Aorta (tissue), 5 donors: ENCODE measurements at places on chromosomes 5 and 9.

- no peak overlapping the region for H3K4me3 ChIP-seq
- H3K4me1 ChIP-seq = no peaks in the 10 kb centered on the region
- no peak overlapping the region for H3K27ac ChIP-seq
- H3K27me3 ChIP-seq = no peaks in the 10 kb centered on the region
- no peaks in the 10 kb centered on the region for H3K36me3 ChIP-seq
- no peak for DNase-seq
Observed at GRCh38 chr9:123326662-123327093, 29.3 kb upstream of the CRB2 start.

GRCh38 chr5:81317536-81317935, 16.1 kb downstream of the ZCCHC9 start:
- no peak overlapping the region for H3K4me3 ChIP-seq
- peaks cover under 1% of the 10 kb centered on the region for H3K36me3 ChIP-seq
- no peak overlapping the region for H3K27ac ChIP-seq
- H3K4me1 ChIP-seq = no peaks in the 10 kb centered on the region
- H3K27me3 ChIP-seq = no peaks in the 10 kb centered on the region
- DNase-seq = no peak

- no peaks in the 10 kb centered on the region for H3K27me3 ChIP-seq
- H3K36me3 ChIP-seq = no peaks in the 10 kb centered on the region
- DNase-seq = peak; percentile 41
- H3K4me1 ChIP-seq = no peaks in the 10 kb centered on the region
- no peak overlapping the region for H3K27ac ChIP-seq
- no peak overlapping the region for H3K4me3 ChIP-seq
Observed at GRCh38 chr5:1507457-1507856, 16.3 kb downstream of the LPCAT1 start.

GRCh38 chr5:118952992-118953651, 35.2 kb downstream of the DTWD2 start:
- no peaks in the 10 kb centered on the region for H3K27me3 ChIP-seq
- no peak for DNase-seq
- H3K4me1 ChIP-seq = no peaks in the 10 kb centered on the region
- H3K4me3 ChIP-seq = no peak overlapping the region
- H3K36me3 ChIP-seq = no peaks in the 10 kb centered on the region
- H3K27ac ChIP-seq = no peak overlapping the region

DNA sequence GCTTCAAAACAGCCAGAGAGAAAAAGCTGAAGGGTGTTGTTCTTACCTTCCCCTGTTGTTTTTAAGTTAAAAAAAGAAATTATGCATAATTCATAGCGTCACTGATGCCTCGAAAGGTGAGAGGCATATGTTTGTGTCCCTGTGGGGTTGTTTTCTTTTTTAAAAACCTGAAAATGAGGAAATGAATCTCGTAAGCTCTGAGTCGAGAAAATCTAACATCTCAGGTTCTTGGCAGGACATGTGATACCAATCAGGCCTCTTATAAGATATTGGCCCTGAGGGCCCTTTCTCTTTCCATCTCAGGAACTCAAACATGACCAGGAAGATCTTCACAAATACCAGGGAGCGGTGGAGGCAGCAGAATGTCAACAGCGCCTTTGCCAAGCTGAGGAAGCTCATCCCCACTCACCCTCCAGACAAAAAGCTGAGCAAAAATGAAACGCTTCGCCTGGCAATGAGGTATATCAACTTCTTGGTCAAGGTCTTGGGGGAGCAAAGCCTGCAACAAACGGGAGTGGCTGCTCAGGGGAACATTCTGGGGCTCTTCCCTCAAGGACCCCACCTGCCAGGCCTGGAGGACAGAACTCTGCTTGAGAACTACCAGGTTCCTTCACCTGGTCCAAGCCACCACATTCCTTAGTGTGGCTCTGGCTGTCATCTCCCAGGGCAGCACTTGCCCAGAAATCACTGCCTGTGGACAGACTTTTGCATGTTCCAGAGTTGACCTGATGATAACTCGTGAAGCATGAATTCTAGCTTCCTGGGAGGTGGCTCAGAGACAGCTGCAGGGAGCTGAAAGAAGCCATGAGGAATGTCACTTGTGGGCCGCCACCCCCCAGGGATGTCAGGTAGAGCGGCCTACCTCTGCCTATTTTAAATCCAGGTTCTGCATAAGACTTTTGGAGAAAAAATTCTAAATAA, at the start of gene TAL2:
Gene TAL2 (plus strand): TSS at position 274 of the 921 bp plus-strand sequence. CDS start 40 bp downstream, at position 314.
- no peaks in the 10 kb centered on the region for H3K27me3 ChIP-seq
- H3K4me3 ChIP-seq = no peak within 1 kb of the TSS
- no peak for DNase-seq
- H3K27ac ChIP-seq = no peak within 1 kb of the TSS
- no peaks in the 10 kb centered on the region for H3K4me1 ChIP-seq
